OCI-M1 (cell line): ENCODE measurements at places on chromosomes 16 and 17.

- DNase-seq: no peak
Observed at GRCh38 chr17:27341041-27341471, 47.1 kb downstream of the WSB1 start.

GRCh38 chr16:694187-694862, 4.1 kb upstream of the WDR24 start:
- no peak for DNase-seq

DNA sequence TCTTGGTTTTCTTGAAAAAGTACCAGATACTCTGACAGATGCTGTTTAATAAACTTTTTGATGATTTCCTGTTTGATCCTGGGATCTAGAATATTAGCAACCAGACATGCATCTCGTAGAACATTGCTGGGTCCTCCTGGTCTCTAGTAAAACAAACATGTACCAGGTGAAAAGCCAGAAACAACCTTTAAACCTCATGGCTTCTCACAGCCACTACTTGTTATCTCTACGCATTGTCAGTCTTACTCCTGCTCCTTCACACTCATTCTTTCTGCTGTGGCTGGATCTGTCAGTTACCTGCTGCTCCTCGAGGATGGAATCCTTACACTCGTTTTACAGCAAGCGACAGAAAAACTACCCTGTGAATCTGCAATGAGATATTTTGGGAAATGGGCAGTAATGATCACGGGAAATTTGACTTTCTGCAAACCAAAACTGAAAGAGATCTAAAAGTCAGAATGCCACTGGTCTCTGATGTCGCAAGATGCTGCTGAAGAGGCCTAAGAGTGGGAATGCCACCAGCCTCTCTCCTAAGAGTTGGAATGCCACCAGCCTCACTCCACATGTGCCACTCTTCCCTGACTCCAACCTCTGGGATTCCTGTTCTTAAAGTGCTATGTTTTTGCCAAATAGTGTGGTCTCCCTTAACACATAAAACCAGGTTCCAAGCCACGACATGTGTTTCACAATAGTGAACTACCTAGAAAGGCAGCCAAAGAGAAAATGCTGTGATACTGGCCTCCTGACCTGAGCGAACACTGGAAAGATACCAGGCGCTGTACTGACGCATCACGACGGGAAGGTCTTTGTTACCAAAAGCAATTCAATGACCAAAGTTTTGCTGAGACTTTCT, 86.3 kb downstream of the VPS53 start:
- DNase-seq: peak; percentile 19

DNA sequence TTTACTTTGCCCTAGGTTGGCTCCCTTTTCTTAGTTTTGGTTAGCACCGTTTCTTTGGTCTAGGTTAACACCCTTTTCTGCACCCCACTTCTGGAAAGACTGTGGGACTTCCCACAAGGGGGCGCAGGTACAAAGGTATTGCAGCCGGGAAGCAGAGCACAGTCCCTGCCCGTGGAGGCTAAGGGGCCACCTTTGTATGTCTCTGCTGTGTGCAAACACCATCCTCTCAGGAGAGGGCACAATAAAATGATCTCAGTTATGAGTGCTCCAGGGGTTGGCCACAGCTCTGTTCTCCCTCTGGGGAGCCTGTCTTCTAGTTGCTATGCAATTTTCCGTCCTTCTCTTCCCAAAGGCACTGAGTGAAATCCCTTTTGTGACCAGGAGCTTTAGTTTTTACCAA, 28.4 kb upstream of the TMC5 start:
- peak; percentile 35 for DNase-seq

GRCh38 chr16:55003916-55004315, 73.3 kb downstream of the IRX5 start:
- no peak for DNase-seq

GRCh38 chr16:52727849-52728248, 180.9 kb upstream of the TOX3 start:
- no peak for DNase-seq
